ENCODE measurements at places on chromosomes 5 and 9.

DNA sequence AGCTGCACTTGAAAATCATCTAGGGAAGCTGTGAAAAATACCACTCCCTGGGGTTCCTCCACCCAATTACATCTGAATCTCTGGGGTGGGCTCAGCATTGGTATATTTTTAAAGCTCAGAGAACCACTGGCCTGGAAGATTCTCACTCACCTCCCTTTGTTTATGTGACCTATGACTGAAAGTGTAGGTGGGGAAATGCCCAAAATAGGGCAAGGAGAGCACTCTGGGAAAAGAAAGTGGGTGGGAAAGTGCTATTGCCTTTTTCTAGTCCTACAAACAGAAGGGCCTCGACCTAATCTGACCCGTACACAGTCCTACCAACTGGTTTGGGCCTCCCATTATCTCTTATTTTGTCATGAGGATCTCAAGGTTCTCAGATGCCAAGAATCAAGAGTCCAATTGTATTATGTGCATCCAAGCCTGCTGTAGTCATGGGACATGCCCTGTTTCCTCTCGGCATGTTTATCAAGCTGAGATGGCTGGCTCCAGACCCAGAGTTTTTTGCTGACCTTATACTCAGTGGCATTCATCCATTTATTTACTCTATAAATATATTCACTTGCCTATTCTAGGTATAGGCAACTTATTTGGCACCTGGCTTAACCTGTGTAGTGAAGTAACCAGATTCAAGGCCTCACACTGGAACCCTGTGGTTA is 483.7 kb downstream of the ENC1 start:
- no peak for DNase-seq

- DNase-seq, result peak; percentile 58
Measured at GRCh38 chr9:84917366-84918070, 248.0 kb downstream of the NTRK2 start.

- DNase-seq, result no peak
Measured at GRCh38 chr5:42721484-42721883, 35.1 kb upstream of the CCDC152 start.

DNA sequence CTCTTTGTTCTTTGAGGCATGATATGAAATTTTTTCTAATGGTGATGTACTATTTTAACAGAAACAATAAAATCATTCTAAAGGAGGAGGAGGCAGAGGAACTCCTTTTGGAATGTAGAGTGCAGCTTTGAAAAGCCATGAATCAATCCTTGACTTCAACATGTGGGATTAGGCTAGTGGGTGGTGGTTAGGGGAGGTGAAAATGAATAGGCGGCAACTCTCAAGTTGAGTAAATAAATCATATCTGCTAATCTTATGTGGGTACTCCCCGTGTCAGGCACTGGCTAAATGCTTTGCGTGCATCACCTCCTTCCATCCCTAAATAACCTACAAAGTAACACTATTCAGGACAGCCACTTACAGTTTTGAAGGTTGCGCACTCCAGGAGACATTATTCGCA is 35.1 kb downstream of the FAM81B start:
- no peak for DNase-seq

DNA sequence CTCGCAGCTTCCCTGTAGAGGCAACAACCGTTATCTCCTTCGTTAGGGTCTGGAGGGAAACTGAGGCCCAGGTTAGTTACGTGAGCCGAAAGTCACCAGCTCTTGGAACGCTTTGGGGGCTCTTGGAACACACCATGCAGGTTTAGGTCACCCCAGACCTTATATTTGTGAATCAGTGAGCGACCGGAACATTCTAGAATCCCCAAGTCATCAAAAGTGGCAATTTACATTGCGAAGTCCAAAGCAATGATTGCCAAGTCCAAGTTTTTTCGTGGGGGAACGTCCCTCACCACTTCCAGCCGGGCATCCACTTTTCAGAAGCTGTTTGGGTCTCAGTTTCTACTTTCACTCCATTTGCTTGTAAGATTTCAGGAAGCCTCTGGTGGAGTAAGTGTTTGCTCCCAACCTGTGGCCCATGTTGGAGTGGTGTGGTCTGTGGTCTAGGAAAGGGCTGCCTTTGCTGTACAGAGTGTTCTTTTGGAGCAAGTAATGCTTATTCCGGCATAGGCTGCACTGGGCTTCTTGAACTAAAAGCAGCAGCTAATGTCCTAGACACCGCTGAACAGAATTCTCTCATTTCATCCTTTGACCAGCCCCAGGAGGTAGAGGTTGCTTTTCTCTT is 32.8 kb upstream of the SPRY4 start:
- DNase-seq, result no peak

DNA sequence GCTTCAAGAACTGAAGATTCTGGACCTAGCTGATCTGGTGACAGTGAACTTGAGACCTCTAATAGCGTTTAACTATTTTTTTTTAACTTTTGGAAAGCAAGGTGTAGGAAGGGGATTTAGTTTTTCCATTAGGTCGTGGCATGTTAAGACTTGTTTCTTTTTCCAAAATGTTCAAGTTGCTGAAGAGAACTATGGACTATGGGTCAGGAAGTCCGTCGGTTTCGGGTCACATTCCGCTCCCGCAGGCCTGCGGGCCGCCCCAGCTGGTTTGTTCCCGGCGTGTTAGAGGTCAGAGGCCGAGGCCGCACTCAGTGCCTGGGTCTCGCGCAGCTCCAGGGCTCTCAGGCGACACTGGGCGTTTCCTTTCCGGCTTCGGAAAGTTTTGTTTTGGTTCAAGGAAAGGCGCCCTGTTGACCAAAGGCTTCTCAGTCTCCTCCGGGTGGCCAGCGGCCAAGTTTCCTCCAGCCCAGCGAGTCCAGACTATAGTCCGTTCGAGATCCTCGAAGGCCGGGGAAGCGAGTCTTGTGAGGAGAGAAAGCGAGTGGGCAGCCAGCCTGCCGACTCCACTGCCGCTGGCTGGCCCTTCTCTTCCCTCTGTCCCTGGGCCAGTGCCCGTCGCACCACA is 586 bp upstream of the FCHO2 start:
- DNase-seq, result no peak

- no peak for DNase-seq
Measured at GRCh38 chr9:133932181-133932580, 59.9 kb downstream of the VAV2 start.

DNA sequence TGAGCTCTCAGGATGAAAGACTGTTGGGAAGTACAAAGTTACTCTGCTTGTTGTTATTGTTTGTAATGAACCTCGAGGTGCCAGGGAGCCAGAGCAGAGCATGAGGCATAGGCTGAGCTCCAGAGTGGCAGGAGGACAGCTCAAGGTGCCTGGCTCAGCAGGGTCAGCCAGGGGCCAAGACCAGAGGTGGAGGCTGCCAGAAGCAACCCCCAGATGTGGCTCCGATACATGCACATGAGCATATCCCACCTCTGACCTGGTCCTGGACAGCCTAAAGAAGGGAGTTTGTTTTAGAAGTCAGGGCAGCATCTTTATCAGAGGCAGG is 105.6 kb downstream of the PSD2 start:
- no peak for DNase-seq

- DNase-seq, result no peak
Measured at GRCh38 chr5:160837749-160838593, 14.0 kb downstream of the ATP10B start.

DNA sequence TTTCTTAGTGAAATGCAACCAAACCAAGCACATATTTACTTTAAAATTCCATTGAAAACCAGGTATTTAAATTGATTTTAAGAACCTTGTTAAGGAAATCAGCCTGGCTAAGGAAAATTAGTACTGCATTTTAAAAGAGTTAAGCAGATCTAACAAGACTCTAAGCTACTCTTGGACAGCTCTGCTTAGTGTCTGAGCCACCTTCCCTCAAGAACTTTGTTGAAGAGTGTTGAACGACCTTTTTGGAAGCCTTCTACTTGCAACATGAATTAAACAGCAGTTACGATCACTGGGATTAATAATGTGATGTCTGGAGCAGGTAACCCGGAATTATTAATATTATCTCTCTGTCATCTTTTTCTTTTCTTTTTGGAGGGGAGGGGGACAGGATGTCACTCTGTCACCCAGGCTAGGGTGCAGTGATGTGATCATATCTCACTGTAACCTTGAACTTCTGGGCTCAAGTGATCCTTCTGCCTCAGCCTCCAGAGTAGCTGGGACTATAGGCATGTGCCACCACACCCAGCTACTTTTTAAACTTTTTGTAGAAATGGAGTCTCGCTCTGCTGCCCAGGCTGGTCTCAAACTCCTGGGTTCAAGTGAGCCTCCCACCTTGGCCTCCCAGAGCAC is 74.7 kb downstream of the ANKRD55 start:
- no peak for DNase-seq

GRCh38 chr5:99034336-99034735 is 105.5 kb upstream of the CHD1 start:
- DNase-seq, result no peak

DNA sequence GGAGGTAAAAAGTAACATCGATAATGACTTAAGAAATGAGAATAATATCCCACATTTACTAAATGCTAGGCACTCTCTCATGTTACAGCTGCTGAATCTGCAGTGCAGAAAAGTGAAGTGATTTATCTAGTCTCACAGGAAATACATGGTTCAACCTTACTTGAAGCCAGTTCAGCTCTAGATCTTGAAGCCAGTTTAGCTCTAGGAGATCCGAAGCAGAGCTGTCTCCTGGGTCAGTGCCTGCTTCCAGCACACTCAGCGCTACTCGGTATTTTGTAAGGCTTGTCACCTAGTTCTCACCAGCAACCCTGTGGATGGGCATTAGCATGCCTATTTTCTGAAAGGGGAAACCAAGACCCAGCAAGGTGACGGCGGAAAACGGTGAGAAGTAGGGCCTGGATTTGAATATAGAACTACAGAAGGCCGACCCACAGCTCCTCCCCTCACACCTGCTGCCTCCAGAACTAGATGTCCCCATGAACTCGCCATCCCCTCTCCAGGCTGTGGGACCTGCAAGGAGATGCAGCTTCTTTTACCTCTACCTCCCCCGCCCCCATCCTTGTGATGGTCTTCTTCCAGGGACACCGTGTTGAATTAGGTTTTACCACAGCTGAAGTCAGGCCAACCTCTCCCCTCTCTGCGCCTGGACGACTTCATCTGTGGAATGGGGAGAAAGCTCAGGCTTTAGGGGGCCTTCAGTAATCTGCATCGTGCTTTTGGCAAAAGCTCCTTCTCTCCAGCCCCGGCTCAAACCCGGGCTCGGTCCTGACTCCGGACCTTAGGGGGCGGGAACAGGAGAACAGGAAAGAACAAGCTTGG is 4.4 kb upstream of the MSX2 start:
- DNase-seq, result no peak

GRCh38 chr9:3898461-3899218 is 372.8 kb upstream of the RFX3 start:
- DNase-seq, result no peak

GRCh38 chr9:126367139-126367538 is 40.5 kb downstream of the MVB12B start:
- no peak for DNase-seq

GRCh38 chr9:72509053-72509452 is 12.4 kb upstream of the TMC1 start:
- DNase-seq, result no peak

DNA sequence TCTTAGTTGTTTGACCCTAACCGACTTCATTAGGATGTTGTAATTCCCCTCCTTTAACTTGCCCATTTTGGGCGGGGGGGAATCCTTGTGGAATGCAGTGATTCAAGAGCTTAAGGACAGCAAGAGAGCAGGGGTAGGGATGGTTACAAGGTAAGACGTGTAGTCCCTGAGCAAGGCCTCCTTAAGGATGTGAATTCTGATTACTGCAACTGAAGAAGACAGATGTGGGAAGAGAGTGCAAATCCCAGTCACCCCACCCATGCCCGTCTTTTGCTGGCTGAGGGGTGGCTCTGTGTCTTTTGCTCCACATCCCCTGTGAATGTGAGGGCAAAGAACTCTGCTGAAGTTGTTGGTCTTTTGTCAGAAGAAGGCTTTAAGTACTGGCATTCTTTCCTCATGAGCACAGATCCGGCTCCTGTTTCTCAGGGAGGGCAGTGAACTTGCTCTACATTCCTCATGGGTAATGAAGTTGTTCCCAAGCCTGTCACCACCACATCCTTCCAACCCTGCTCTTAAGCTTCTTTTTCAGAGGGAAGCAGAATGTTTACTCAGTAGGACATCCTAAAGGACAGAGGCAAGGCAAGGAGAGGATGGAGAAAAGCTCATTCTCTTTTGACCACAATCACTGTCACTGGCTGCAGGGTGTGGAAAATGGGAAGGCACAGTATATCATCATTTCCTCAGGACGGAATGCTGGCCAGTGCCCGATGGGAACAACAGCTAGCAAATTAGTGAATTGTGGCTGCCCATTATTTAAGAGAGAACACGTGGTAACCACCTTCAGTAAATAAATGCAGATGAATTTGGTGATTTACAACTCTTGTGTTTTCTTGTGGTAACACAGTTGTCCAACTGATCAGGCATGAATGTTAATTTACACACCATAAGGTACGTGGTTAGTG is 61.5 kb downstream of the RAI14 start:
- DNase-seq, result no peak

DNA sequence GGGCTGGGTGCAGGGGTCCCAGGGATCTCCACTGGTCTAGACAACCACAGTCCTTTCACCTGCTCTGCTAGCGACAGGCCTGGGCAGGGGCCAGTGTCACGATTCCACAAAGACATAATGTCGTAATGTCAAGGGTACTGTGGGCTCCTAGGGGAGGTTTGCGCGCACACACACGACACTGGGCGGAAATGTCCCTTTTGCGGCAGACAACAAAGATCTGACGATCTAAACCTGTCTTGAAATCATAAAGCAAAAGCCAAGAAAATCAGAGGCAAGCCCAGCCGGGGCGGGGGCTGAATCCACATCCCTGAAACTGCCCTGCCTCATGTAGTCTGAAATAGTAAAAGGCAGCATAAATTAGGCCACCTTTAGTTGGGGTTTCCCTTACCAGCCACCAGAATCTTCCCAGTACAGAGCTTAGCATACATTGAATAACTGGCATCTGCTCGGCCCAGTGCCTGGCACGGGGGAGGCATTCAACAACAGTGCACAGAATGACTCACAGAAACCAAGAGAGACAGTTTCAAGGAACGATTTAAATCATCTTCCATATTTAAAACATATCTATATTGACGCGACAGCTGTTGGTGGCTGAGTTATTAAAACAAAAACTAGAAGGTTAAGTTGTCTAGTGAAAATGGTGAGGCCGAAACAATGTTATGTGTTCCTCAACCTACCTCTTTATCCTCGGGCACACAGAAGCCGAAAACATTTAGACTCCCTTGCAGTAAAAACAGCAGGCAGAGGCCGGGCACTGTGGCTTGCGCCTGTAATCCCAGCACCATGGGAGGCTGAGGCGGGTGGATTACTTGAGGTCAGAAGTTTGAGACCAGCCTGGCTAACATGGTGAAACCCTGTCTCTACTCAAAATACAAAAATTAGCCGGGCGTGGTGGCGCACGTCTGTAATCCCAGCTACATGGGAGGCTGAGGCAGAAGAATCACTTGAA is 151.0 kb downstream of the MYO10 start:
- peak; percentile 51 for DNase-seq

- DNase-seq, result no peak
Measured at GRCh38 chr9:129330711-129331492, 152.8 kb upstream of the IER5L start.

GRCh38 chr9:5644501-5644900 is 15.6 kb downstream of the RIC1 start:
- no peak for DNase-seq

- peak; percentile 40 for DNase-seq
Measured at GRCh38 chr5:172887692-172888091, 53.6 kb downstream of the ERGIC1 start.
